ENCODE measurements at places on chromosomes 6 and 20.

- DNase-seq = no peak
Observed at GRCh38 chr20:52060794-52061714, 130.5 kb downstream of the ZFP64 start.

- no peak for DNase-seq
Observed at GRCh38 chr6:32068867-32069266, 30.7 kb downstream of the CYP21A2 start.

DNA sequence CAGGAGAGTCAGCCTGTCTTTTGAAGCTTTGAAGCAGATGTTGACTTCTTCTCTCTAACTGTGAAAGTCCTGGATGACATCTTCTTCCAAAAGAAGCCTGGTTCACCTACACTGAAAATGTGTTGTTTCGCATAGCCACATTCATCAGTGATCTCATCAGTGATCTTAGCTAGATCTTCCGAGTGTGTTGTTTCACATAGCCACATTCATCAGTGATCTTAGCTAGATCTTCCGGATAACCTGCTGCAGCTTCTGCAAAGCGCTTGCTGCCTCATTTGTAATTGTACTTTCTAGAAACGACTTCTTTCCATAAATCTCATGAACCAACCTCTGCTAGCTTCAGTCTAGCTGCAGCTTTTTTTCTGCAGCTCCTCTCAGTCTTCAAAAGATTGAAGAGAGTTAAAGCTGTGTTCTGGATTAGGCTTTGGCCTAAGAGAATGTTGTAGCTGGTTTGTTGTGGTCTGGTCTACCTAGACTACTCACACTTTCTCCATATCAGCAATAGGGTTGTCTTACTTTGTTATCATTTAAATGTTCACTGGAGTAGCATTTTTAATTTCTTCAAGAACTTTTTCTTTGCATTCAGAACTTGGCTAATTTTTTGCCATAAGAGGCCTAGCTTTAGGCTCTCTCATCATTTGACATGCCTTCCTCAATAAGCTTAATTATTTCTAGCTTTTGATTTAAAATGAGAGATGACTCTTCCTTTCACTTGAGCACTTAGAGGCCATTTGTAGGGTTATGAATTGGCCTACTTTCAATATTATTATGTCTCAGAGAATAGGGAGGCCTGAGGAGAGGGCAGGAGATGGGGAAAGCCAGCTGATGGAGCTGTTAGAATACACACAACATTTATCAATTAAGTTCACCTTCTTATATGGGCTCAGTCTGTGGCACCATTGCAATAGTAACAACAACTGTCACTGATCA, 48.7 kb upstream of the EXOC2 start:
- DNase-seq = no peak

DNA sequence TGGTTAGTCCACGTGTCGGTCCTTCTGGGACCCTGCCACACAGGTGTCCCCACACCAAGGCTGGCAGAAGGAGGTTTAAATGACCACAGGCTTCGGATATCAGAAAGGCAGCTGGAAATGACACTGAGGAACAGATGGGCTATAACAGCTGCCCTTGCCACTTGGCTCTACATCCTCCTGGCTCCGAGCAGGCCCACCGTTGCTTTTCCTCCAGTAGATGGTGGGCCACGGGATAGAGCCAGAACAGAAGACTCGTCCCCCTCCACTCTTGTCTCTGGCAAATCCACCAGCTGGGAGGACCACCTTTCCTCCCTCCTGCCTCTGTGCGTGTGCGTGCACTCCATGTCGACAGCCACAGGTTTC, 17.6 kb downstream of the WRNIP1 start:
- DNase-seq = no peak

DNA sequence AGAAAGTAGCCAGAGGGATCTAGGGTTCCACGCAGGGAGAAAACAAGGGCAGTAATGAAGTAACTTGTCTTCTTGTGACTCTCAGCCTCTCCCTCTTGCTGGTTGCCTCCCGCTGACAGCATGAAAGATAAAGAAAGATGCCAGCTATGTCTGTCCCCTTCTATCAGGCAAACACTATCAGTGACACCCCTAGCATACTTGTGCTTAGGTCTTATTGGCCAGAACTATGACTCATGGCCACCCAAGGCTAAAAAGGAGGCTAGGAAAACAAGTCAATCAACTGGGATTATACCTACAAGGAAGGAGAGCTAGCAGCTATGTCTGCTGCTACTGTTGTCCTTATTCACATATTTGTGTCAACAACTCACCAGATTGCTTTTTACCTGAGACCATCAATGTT, 206.8 kb upstream of the SOX4 start:
- no peak for DNase-seq

DNA sequence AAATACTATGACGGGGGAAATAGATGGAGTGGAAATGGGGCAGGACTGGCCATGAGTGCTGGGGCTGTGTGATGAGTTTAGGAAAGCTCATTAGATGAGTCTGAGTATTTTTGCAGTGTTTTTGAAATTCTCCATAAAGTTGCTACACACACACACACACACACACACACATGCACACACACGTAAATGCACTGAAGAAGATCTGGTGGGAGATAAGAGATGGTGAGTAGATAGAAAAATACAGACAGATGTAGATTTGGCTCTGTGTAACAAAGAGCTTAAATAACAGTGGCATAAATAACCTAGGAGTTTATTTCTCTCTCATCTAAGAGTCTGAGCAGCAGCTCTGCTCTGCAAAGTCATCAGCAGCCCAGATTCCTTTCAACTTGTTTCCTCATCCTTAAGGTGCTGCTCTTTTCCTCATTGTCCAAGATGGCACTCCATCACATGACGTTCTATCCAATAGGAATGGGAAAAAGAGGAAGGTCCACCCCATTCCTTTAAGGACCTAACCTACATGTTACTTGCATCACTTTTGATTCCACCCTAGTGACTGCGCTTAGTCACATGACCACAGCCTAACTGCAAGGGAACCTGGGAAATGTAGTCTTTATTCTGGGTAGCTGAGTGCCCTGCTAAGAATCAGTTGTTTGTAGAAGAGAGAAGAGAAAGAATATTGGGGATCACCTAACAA, 76.4 kb downstream of the EYA2 start:
- peak; percentile 89 for DNase-seq

- DNase-seq = no peak
Observed at GRCh38 chr20:19952392-19952791, 64.8 kb upstream of the NAA20 start.

GRCh38 chr6:43846556-43846955, 76.5 kb downstream of the VEGFA start:
- no peak for DNase-seq

DNA sequence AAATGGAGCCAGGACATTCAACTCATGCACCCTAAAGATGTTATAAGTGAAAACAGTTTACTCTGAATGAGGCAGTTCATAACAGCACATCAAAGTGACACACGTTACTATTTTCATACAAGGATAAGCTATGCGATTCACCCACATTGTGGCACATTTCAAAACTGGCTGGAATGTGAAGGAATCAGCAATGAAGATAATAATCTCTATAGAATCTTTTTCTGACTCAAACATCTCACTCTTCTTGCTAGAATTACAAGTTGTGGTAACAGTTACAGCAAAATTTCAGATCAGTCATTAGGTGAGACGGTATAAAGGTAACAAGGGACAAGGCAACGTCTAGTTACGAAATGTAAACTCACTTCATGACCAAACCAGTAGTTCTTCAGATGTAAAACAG, 17.5 kb downstream of the TMEM244 start:
- no peak for DNase-seq

DNA sequence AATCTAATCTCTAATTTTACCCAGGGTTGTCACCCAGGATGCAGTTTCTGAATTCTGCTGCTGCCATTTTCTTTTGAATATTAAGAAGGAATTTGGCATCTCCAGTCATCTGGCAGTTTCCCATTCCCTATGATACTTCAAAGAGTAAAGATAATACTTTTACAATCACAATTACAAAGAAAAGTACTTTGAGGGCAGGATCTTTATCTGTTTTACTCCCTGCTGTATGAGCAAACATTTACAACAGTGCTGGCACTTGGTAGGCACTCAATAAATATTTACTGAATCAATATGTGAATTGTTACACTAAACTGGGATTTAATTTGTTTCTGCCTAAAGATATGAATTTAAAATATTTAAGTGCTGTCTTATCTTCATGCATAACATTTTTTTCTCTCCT, 224.9 kb downstream of the EPHA7 start:
- DNase-seq = no peak

GRCh38 chr6:167401525-167402194, 76.8 kb downstream of the TTLL2 start:
- DNase-seq = no peak

- DNase-seq = peak; percentile 45
Observed at GRCh38 chr20:49843139-49843538, 30.5 kb downstream of the SLC9A8 start.

GRCh38 chr6:52566853-52567279, 10.0 kb downstream of the TRAM2 start:
- peak; percentile 93 for DNase-seq

DNA sequence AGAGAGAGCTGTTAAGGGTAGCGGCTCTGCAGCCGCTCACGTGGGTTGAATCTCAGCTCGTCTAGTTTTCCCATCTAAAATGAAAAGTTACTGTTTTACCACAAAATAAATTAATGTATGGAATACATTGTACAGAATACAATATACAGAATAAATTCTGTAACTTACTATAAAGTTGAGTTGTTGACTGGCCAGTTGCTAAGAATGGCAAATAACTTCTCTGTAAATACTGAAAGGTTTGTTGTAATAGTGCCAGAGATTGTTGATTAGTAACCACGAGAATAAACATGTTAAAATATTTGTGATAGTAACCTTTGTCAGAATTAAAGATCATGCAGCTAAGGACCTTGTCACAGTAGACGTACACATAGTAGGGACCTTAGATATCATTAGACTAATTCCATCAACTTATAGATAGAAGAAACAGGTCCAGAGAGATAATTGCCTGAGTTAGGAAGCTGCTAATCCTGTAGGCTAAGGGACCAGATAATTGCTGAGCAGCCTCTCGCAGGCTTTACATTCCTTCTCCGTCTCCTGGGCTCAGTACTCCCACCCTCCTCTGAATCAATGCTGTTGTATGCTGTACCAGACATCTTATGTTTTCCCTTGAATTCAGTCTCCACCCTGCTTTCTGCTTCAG, 544 bp upstream of the NRM start:
- no peak for DNase-seq

GRCh38 chr6:151651639-151652038, 155.8 kb upstream of the ESR1 start:
- DNase-seq = no peak

DNA sequence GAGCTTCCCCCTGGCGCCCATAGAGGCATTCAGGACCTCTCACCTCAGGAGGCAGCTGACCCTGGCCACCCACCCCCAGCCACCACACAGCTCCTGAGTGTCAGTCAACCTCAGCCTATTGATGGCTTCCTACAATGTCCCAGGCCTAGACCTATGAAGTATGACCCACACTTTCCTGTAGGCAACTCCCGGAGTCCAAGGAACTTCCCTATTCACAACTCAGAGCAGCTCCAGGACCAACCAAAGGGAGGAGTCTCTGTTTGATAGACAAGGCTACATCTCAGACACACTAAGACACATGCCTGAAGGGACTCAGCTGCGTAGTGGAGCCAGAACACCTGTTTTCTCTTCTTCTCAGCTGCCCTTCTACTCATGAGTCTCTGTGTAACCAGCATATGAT, 169.1 kb downstream of the MAFB start:
- peak; percentile 37 for DNase-seq

DNA sequence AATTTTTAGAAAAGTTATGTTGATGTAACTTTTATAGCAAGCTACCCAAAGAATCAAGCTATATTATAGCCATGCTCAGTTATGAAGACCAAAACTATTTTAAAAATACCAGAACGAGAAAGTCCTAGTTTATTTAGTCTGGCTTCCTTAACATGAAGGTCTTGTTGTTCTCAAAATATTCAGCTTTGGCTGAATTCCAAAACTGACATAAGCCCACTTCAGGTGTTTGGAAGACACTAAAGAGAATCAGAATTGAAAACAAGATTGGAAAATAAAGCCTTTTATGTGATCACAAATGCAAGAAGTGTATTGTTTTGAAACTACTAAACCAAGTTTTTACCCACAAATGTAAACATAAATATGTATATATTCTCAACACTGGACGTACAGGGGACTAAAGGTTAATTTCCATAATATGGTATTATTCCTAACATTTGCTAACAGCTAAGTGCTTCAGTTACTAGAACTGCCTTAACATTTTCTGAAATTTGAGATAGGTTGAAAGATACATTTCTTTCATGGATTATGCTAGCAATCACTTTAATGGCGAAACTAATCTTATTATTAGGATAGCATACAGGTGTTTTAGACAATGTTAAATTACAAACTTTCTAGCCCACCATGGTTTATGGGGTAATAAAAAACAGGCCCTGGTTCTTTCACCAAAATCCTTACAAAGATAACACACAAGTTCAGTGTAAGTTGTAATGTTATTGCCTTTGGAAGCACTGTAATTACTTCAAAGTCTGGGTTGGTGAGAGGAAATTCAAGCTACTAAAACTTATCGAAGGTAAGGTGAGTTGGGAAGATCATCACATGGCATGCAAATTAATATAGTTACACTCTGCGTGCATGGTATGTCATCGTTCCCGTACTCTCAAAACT, 1.6 kb downstream of the MAP3K5 start:
- no peak for DNase-seq

- DNase-seq = no peak
Observed at GRCh38 chr20:61092251-61092650, 159.8 kb upstream of the CDH4 start.

GRCh38 chr20:56504373-56505005, 20.1 kb upstream of the FAM209A start:
- DNase-seq = no peak

DNA sequence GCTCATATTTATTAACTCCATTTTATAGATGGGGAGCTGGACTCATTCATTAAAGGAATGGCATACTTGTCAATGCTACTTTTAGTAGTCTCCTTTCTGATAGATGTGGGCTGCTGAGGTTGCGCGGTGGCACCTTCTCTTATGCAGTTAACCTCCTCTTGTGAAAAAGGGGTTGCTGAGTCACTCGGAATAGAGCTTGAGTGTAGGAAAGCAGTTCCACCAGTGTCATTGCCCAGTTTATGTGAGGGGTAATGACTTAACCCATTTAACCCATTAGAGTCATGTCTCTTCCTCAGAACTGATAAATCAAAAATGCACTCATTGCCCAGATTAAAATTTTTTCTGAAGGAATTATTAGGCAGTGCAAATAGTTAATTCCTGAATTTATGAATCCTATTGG, 6.3 kb downstream of the MAPK14 start:
- no peak for DNase-seq

GRCh38 chr6:131789219-131789618, 18.6 kb upstream of the ENPP1 start:
- no peak for DNase-seq

DNA sequence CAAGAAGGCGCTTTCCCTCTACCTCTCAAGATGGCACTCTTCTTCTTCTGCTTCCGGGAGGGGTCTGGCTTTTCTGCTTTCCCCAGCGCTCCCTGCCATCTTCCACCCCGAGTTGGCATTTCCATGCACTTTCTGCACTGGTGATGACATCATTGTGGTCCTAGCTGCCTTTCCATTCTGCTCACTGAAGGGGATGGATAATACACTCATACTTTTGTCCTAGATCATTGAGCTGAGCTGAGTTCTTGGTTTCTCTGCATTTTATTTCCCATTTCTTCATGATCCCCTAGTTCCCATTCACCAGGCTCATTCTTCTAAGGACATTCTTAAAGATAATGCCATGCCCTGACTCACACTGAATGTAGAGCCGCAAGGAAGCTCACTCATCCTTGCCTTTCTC, 96.7 kb downstream of the EDN1 start:
- DNase-seq = no peak
